ENCODE measurements at places on chromosomes 2 and 18.

DNA sequence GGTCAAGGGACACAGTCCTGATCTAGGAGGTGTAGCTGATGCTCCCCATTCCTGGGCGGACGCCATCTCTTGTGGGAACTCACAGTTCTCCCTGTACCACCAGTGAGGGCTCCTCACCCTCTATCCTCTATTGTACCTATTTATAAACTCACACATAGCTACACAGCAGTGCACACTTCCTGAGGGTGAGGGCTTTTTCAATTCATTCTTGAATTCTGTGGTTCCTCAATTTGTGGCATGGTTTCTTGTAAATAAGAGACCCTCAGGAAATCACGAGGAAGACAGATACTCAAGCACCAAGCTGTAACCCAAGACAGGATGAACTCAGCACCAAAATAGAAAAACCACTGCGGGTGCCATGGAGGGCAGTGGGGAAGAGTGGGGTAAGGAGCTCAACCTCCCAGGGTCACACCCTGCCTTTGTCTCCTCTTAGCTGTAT lies 245.9 kb upstream of the PXDN start:
- DNase-seq = no peak

DNA sequence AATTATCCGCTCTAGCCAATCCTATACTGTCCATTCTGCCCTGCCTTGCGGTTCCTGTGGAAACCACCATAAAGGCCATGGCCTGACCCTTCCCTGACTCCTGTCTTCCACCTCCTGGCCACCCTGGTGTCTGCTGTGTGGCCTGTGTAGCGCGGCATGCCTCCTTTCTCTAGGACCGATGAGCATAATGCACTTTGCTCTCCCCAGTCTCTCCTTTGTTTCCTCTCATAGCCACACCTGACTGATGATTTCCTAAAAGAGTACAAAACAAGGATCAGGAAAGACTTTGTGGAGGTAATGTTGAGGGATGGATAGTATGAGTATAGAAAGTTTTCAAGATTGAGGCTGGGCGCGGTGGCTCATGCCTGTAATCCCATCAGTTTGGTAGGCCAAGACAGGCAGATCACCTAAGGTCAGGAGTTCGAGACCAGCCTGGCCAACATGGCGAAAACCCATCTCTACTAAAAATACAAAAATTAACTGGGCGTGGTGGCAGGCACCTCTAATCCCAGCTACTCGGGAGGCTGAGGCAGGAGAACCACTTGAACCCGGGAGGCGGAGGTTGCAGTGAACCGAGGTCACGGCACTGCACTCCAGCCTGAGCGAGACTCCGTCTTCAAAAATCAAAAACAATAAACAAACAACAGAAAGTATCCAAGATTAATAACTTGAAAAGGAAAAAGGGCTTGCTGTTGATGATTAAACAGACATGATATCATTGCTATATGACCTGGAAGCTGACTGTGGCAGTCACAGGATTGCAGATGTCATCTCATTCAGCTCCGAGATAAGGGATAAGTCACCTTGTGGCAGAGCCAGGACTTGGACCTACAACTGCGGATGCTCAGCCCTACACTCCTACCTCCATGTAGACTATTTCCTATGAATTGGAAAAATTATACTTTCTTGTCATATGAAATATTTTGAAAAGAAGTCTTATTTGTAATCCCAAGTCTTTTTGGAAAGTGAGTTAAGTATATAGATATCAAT lies 16.6 kb downstream of the SOWAHC start:
- DNase-seq = no peak

DNA sequence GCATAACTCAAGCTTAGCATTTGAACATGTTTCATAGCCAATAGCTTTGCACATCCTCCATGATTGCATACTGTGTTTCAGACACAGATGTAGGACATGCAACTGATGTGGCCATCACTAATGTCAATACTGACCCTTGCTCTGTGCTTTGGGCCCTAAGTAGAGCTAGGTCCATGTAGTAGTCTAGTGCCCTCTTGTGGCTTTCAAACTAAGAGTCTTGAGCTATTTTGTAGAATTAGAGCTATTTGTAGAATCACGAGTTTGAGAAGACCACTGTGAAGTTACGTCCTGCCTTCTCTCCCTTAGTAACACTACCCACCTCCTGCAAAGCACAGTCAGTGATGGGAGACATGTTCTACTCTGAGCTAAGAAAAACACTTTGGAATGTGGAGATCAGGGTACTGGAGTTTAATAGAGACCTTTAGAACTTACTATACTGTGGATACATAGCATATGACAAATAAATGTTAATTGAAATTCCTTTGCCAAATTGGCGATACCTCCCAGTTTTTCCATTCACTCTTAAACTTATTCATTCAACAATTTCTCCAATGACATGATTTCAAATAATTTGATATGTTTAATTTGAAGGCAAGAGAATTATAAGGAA lies 306.5 kb upstream of the TNP1 start:
- DNase-seq = no peak

DNA sequence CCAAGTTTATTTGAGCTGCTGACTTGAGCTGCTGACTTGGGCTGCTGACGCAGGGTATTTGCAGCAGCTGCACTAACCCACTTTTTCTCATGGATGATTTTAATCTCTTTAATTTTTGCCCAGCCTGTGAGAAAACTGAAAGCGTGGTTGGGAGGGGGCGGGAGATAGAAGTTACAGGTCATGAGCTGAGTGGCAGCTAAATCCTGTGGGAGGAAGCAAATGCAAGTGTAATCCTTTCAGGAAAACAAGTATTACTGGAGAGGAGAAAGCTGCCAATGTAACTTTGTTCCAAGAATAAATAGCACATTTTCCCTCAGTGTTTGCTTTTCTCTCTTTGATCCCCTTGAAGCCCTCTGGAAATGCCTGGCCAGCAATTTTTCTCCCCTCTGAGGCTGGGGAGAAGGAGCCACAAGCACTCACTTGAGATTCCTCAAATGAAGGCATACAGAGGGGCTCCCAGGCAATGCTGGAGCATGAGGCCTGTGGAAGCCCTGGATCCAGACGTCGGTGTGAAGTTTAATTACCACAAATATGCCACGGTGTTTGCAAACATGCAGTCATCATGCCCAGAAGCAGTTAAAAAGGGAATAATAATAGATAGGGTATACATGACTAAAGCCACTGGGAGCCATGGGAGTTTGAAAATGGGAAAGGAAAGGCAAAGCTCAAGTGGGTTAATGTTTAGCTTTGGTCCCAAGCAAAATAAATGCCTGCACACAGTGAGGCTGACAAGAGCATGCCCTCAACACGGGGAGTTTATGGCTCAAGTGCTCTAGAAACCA lies 10.4 kb upstream of the EVA1A start:
- no peak for DNase-seq

GRCh38 chr2:60370814-60371213 lies 182.6 kb downstream of the BCL11A start:
- no peak for DNase-seq

DNA sequence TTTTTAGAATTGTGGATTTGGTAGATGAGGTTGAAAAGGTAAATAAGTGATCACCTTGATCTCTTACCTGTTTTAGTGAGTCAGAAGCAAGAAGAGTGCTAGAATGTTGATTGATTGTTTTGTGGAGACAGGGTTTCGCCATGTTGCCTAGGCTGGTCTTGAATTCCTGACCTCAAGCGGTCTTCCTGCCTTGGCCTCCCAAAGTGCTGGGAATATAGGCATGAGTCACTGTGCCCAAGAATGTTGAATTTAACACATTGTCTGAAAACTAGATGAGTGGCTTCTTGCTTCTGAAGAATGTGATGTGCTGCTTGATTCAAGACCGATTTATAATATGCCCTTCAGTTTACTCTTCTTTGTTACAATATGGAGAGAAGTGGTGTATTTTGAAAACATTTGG lies 121.3 kb downstream of the FMNL2 start:
- DNase-seq = no peak

- DNase-seq = no peak
These were observed 319.5 kb upstream of the HNMT start for GRCh38 chr2:137644731-137645130.

DNA sequence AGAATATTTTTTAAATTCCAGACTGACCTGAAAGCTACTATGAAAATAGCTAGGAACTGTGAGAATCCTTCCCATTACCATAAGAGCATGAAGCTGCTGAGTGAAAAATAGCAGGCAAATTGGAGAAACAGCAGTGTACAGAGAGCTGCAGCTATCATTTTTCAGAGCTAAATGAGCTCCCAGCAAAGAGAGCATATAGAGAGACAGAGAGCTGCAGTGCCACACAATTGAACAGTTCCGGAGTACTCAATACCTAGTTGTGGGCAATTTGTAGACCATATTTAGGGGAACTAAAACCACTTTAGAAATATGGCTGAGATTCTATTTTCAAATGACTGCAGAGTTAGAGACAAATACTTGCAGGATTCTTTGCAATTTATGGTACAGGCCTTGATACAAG lies 645.3 kb downstream of the STK39 start:
- no peak for DNase-seq

GRCh38 chr18:79677221-79677620 lies 2.4 kb upstream of the CTDP1 start:
- no peak for DNase-seq

DNA sequence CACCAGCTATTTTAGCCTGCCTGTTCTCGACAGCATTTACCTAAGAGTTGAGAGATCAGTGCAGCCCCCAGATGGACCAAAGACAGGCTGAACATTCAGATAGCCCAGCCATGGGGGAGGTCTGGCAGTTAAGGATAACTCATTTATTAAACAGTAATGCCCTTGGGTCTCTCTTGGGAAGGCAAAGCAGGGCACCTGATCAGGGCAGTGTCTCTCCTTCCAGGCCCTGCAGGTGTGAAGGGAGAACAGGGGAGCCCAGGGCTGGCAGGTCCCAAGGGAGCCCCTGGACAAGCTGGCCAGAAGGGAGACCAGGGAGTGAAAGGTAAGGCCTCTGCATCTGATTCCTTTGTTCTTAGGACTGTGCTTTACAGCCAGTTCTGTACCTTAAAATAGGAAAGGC lies 49.6 kb downstream of the MARCO start:
- DNase-seq = no peak

GRCh38 chr18:59374128-59374527 lies 15.1 kb upstream of the LMAN1 start:
- DNase-seq = no peak

DNA sequence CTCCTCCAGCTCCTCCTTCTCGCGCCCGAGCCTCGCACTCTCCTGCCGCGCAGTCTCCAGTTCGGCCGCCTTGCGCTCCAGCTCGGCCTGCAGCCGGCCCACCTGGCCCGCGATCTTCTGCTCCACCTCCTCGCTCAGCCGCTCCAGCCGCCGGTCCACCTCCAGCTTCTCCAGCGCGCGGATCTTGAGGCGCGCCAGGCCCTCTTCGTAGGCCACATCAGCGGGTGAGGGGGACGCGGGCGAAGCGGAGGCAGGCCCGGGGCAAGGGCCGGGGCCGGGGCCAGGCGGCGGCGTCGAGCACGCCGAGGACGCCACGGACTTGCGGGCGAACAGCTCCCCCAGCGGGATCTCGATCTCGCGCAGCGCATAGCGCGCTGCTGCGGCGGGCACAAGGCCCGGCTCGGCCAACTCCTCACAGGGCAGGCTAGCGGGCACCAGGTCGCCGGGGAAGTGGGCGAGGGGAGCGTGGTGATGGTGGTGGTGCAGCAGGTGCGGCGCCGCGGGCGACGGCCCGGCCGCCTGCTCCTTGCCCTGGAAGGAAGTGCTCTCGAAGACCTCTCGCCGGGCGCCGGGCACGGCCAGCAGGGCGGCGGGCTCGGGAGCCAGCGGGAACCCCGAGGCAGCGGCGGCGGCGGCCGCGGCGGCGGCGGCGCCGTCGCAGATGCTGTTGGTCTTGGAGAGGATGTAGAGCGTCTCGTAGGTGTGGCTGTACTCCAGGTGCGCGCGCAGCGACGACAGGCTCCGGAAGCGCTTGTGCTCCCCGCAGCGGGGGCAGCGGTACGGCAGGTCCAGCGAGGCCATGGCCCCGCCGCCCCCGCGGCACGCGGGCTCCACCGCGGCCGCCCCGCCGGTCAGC lies 15.2 kb downstream of the FBXO41 start:
- no peak for DNase-seq

DNA sequence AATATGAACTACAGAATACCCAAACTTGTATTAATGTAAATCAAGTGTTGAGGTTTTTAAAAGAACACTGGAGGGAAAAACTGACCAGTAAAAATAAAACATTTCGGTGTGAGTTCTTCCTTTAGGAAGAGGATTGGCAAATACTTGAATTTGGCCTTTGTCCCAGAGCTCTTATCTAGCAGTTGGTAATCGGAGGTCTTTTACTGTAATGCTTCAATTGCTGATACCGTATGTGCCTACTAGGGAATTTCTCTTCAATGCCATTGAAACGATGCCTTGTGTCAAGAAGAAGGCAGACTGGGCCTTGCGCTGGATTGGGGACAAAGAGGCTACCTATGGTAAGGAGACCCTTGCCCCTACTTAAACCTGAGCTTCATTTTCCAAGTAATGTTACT lies 4.1 kb downstream of the RRM2 start:
- DNase-seq = no peak

DNA sequence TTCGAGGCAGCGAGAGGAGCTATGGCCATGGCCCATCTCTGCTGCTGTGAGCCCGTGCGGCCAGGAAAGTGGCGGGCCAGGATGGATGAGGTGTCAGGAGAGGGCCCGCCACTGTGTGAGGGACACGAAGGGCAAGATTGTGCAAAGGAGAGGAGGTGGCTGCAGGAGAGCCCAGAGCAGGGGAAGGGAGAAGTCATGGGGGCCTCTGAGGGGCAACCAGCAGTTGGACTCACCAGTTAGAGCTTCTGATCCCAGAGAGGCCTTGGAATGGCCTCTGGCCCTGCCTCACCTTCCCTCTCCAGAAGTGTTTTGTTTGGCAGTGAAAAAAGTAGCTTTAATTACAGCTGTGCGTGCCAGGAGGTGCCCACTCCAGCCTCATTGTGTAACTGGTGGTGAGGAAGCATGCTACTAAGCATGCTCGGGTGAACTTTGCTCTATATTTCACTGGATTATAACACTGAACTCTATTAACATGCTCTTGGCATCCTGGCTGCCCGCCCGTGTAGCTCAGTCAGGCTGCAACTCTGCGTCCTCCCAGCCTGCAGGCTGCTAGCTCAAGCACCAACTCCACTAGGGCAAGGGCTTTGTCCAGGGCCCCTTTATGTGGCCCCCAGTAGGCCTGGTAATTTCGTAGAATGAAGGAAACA lies 34.2 kb downstream of the IMPA2 start:
- no peak for DNase-seq

DNA sequence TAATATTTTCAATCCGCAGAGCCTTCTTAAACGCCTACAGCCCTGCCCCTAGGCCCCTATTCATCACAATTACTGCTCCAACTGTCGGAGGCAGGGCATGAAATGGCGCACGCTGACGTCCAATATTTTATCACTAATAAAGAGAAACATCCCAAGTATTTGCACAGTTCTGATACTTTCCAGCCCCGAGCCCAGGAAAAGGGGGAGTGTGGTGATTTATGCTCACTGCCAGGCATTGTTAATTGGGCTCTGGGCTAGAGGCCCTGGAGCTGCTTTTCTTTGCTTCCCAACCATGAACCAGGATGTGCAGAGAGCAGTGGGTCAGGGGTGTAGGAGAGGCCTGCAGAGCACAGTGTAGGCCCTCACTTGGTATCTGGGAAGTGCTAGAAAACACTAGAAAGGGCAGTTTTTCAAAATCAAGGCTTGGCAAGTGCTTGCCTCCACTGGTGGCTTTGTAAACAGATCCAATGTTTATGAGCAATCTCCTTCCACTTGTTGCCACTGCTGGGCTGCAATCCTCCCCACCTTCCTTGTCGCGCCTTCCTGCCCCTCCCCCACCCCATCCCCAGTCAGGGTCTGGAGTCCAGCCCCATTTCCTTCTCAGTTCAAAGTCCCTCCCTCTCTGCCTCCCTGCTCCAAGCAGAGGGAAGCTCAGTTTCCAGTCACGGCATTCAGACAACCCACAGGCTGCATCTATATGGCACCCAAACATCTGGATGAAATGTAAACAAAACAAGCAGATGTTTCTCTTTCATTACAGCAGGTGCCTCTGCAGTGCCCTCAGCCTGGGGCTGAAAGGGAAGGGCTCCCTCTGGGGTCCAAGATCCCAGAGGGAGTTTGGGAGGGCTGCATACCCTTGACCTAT lies 83.9 kb upstream of the PKDCC start:
- no peak for DNase-seq

Data from T1000 (cell line).